ENCODE measurements at places on chromosomes 16 and 17.

DNA sequence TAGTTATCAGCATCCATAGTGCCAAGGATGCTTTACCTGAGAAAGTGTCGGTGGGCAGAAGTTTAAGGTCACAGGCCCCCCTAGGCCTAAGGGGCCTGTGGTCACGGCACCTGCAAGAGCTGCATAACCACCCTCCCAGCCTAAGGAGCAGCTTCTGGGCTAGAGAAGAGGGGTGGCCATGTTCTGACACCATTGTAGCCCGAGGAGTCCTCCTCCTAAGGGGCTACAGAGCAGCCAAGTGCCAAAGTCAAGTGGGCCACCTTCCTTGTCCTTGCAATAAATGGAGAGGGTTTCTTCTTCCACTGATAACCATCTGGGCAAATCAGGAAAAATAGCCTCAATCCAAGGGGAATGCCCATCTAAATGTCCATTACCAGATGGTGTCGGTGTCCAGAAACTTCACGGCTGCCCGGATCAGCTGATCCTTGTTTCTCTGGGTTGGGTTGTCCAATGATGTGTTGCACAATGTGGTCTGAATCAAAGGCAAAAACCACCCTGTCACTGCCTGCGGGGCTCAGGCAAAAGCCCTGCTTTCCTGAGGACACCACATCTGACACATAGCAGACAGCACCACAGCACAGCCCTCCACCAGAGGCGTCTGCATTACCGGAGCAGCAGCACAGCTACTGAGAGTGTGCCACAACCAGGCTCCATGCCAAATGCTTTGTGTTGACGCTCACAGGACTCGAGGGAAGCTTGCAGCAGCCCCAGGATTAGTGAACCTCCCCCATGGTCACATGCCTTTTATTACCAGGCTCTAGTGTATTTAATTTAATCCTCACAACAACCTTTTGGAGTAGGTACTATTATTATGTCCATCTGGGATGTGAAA is 12.8 kb downstream of the ATPAF2 start:
- DNase-seq: no peak

GRCh38 chr17:31489295-31490018 is 98.0 kb downstream of the RAB11FIP4 start:
- DNase-seq: peak; percentile 66

- DNase-seq: no peak
Measured at GRCh38 chr17:56832446-56832845, 1.3 kb downstream of the C17orf67 start.

DNA sequence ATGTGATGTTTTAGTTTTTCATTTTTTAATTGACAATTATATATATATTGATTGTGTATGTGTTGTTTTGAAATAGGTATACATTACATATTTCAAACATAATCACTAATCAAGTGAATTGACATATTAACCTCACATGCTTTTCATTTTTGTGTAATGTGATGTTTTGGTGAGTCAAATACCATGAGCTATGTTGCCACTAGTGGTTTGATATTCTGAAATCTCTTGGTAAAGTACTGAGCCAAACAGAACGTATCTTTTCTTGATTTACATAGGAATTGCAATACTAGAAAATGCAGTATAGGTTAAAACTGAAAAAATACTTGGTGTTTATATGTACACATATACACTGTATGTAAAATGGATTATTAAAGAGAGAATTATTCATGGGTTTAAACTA is 65.2 kb upstream of the SIAH1 start:
- no peak for DNase-seq

GRCh38 chr16:15983898-15984297 is 34.5 kb downstream of the ABCC1 start:
- no peak for DNase-seq

DNA sequence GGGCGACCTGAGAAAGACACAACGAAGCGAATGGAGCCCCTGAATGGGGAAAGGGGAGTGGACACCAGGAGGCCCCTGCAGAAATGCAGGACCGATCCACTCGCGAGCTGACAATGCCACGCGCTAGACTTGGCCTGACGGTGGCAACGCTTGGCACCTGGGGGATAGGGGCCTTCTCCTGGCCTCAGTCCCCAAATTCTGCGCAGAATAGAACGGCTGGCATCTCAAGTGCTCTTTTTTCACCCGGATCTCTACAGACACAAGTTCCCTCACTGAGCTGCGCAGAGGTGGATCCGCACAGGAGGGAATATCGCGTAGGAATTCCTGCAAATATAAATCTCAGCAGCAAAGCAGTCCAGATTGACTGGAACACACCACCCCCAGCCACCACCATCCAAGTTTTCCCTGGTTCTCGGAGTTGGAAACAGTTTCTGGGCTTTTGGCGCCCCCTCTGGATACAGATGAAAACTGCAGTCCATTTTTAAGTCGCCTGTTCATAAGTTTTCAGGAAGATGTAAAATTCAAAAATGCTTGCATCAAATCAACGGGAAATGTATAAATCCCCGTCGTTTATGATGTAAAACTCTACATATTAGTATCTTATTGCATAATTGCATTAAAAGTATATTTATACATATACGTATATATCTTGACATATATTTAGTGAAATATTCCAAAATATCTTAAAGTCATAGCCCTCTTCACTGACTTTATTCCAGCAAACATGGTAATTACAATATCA is 2.3 kb upstream of the SOX9 start:
- DNase-seq: peak; percentile 13

DNA sequence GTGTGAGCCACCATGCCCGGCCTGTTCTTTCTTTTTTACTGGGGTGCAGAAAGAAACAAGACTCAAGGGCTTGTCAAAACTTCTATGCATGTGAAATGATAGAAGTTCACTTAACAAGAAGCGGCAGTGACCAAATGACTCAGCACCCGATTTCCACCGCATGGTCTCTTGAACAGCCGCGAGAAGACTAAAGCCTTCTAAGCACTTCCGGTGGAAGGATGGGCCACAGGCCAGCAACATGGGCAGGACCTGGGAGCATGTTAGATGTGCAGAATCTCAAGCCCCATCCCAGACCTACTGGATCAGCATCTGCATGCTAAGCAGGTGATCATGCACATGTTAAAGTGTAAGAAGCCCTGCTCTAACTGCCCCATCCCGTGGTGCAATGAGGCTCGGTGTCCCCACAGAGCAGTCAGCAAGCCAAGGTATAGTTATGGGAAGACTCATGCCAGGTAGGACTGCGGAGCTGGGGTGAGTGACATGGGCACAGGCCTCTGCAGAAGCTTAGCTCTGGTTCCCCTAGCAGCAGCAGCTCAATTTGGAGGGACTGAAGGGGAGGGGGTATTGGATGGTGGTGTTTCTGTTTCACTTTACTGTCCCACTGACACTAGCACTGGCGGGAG is 88.5 kb upstream of the HNF1B start:
- no peak for DNase-seq

Measured in hematopoietic multipotent progenitor cell treated with erythropoietin and hydrocortisone succinate and interleukin-3 and kit ligand, for 17 days (in vitro differentiated cells).